ENCODE measurements at places on chromosomes 16 and 17.
A peak's percentile ranks its signal among the peaks of the same experiment; 100 is the strongest.

GRCh38 chr16:83942815-83943515, 10.1 kb upstream of the OSGIN1 start:
- DNase-seq, result no peak

- no peak for DNase-seq
Measured at GRCh38 chr16:19636436-19637267, 81.1 kb downstream of the VPS35L start.

GRCh38 chr16:15434425-15435215, at the start of gene BMERB1:
Gene BMERB1, plus strand, starts transcription at chr16:15434588. Its CDS starts 66 bp downstream, at chr16:15434654.
- DNase-seq, result peak; percentile 55

DNA sequence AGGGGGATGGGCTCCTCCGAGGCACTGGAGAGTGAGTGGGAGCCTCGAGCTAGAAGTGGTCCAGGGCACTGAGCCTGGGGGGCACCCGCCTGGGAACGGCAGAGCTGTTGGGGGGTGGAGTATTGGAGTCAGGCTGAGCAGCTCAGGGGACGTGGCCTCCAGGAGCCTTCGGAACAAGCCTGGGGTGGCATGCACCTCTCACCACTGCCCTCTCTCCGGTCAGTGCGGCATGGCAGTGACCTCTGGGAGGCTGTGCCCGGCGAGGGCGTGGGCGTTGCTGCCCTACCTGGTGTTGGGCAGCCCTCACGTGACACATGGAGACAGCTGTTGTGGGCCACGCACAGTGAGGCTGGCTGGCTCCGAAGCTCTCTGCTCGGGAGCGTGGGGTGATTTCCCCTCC, 13.9 kb downstream of the PRSS27 start:
- DNase-seq, result no peak

GRCh38 chr16:8858994-8859912, 9.6 kb downstream of the CARHSP1 start:
- no peak for DNase-seq

- DNase-seq, result no peak
Measured at GRCh38 chr16:81495321-81496234, 51.0 kb downstream of the CMIP start.

GRCh38 chr17:78034429-78035091, 76.1 kb downstream of the TNRC6C start:
- no peak for DNase-seq

GRCh38 chr17:68568581-68568980, 32.6 kb downstream of the FAM20A start:
- DNase-seq, result no peak

DNA sequence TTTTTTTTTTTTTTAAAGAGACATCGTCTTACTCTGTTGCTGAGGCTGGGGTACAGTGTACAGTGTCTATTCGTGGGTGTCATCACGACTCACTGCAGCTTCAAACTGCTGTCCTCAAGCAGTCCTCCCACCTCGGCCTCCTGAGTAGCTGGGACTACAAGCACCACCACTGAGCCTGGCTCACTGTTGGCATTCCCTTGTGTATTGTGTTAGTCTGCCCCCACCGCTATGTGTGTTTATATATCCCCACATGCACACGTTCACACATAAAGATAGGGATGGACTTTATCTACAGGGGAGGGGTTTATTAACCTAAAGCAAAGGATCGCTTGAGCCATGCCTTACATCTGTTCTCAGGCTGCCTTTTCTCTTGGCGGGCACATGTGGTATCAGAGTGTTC, 63.8 kb downstream of the SEC14L1 start:
- no peak for DNase-seq

DNA sequence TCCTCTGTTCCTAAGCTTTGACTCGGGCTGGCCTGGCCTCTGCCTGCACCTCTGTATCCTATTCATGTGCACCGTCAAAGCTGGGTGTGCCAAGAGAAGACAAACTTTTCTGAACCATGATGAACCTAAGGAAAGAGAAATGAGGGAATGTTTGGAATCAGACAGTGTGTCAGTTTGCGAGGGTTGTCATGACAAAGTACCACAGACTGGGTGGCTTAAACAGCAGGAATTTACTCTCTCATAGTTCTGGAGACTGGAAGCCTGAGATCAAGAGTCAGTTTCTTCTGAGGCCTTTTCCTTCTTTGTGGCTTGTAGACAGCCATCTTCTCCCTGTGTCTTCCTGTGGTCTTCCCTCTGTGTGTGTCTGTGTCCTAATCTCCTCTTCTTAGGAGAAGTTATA, 129.0 kb downstream of the KATNIP start:
- no peak for DNase-seq

DNA sequence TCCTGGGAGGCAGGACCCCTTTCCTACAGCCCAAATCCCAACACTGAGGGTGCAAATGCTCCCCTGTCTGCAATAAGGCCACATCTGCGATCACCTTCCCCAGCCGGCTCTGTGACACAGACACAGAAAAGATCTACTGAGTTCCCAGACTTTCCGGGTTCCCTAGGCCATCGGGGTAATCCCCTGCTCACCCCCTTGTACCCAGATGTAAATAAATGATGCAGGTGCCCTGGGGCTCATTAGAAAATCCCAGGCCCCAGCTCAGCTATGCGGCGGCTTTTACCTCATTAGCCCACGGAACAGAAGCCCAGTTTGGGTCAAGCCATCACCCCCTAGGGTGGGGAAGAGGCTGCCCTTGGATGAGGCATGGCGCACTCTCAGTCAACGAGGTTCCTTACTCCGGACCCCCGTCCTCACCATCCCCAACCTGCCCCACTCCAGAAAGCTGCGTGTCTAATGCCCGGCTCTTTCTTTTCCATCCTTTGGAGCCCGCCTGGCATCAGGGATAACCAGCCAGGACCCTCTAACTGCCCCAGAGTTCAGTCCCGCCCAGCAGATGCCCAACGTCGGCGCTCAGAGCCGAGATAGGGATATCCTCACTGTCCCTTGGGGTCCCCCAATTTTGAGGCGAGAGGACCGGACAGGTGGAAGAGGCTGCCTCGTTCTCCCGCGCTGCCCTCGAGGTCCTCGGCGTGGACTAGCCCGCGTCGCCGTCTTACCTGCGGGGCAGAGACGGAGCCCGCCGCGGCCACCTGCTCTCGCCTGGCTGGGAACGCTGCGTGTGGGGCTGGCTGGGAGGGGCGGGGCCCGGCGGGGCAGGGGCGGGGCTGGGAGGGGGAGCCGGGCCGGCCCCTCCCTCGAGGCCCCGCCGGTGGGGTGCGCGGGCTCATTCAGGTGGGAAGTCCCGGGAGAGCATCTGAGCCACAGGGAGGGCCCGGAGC, at the start of gene ZNF385C:
Gene ZNF385C, minus strand, starts transcription at position 783 of the 941 bp plus-strand sequence. CDS start 35,417 bp downstream, outside the sequence.
- peak; percentile 58 for DNase-seq

- no peak for DNase-seq
Measured at GRCh38 chr17:81091774-81092517, 57.0 kb downstream of the BAIAP2 start.

DNA sequence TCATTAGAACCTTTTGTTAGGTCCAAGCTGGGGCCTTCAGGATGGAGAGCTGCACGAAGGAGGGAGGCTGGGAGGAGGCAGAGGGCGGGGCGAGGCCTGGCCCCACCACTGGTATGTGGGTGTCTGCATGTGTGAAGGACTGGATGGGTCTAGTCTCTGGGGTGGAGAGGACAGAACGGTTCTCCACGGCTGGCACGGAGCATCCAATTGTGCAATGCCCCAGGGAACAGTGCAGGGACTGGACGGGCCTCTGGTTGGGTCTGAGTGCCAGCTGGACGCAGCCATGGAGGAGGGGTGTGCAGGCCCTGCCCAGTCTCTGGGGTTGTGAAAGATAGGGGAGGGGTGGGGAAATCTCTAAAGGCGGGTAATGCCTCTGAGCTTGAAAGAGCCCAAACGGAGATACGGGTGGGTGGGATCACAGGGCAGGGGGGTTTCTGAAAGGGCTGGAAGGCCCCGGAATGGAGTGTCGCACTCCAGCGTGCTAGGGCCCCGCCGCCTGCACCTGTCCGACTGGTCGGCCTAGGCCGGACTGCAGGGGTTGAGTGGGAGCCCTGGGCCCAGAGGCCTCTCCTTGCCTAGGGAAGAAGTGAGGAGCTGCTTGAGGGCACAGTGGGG, 1.6 kb downstream of the PPL start:
- DNase-seq, result no peak

- no peak for DNase-seq
Measured at GRCh38 chr16:16158741-16159374, 64.4 kb downstream of the ABCC6 start.

DNA sequence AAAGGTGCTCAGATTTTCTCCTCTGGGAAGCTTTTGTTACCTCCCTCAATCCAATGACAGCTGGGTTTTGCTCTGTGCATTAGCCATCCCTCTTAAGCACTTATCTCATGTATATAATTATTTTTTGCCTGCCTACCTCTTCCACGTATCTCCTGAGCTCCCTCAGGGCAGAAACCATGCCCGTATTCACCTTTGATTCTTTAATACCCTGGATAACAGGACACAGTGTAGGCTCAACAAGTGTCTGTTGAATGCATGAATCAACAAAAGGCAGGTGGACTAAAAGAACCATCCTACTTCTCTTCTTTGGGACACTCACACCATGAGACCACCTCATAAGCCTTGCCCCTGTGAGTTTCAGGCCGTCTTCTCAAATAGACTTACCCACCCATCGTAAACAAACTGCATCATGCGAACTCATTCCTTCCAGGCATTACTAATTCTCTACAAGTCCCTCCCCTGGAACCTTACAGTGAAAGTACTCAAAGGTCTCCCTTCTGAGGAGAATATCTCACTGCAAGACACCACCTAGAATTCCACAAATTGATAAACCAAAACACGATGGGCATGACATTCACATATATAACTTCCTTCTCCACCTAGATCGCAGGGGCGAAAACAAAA, 3.2 kb downstream of the ARHGAP17 start:
- no peak for DNase-seq

GRCh38 chr16:50440531-50440930, 71.7 kb upstream of the BRD7 start:
- DNase-seq, result peak; percentile 18

DNA sequence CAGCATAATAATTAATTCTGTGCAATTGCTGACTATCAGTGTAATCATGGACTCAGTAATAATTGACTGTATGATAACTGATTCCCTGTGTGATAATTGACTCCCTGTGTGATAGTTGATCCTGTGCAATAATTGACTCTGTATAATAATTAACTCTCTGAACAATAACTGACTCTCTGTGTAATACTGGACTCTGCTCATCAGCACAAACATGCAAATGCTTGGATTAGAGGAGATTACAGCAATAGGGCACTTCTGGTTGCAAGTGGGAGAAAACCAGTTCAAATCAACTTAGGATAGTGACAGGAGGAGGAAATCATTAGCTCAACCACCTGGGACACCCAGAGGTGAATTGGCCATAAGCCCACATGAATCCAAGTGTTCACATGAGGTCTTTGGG, 582.1 kb downstream of the RBFOX1 start:
- DNase-seq, result no peak

DNA sequence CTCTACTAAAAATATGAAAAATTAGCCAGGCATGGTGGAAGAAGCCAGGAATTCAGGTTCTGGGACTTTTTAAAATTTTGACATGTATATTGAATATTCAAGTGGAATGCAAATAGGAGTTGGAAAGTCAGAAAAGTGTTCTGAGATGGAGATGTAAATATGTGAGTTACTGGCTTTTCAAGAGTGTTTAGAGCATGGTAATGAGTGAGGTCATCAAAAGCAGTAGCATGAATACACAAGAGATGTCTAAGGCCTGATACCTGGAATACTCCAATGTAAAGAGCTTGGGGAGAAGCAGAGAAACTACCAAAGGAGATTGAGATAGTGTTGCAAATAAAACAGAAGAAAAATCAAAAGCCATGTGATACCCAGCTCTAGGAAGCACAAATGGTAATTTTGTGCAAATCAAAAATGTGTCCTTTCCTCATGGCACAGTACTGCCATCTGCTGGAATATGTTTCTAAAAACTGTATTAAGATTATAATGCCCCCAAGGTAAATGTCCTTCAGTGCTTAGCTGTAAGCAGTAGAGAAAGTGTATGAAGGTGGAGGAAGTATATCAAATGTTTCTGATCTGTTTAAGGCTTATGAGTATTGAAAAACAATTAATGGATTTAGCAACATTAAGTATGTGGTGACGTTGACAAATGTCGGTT, 908.4 kb downstream of the KCNJ18 start:
- DNase-seq, result no peak

DNA sequence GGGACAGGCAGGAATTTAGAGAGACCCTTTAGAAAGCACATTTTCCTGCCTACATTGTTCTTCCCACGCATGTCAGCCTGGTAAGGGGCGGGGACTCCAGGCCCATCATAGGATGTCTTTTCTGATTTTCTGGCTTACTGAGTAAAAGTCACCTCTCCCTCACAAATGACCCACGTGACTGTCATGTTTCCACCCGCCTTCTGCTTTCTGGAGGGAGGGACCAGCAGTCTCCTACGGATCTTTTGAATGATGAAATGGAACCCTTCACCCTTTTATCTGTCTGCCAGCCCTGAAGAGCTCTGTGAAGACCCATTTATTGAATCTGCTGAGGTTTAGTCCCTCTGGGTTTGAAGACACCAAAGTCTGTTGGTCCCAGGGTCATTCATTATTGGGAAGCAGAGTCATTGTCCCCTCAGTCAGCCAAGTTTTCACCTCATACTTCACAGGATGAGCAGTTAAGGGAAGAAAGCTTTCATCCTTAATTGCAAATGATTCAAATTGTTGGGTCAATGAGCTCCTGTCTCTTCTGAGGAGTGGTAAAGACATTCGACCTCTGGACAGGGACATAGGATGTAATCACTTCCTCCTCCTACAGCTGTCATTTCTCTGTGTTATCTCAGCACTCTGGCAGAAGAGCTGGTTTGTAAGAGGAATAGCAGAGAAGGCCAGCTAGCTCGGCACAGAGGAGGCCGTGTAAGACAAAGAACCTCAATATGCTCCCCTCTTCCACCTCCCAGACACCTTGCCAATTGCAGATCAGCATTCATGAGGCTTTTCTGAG, 446.1 kb downstream of the HS3ST3B1 start:
- no peak for DNase-seq

DNA sequence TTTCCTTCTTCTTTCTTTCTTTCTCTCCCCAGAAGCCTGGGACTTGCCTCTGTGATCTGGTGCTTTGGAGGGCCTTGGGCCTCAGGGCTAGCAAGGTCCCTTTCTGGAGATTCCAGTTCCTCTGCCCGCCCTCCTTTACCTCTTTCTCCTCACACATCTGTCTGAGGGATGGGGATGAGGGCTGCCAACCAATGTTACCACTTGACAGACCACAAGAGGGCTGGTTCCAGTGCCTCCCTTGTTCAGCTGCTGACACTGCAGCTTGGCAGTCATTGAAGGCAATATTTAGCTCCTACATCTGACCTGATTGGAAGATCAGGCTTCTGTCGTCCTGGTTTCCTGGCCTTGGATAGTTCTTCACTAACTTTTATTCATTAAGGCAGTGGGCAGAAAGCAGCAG, 3.6 kb upstream of the ZNF652 start:
- DNase-seq, result no peak

DNA sequence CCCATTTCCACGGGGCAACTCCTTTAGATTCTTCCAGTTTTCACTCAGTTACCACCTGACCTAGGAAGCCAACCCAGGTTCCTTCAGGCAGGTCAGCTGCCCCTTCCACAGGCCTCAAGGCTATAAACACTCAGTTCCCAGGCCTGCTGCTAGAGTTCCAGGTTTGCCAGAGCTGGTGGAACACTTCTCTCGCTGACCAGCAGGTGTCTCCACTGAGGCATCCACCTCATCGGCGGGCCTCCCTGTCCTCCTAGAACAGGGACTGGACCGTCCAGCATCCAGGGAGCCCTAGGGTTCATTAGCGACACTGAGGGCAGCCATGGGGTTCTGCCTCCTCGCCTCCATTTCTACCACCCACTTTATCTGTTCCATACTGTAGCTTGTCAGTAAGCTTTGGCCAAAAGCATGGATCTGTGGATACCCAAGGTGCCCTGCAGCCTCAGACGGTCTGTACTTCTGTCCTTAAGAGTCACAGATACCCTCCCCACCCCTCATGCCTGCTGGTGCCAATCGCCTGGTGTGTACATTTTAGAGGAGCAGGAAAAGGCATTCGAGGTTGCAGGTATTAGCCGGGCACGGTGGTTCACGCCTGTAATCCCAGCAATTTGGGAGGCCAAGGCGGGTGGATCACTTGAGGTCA, 29.0 kb downstream of the PIMREG start:
- DNase-seq, result peak; percentile 87
